ENCODE measurements at places on chromosomes 4 and X. TPM values are rescaled to one million over a fixed set of nuclear protein-coding genes. Genes with fewer than 3 reads are reported as not detected.

MAGEC3 gene
- total RNA-seq, result not detected

MAGEA2 gene
- total RNA-seq, result not detected

GRCh38 chr4:47913330-47913729, 1.1 kb downstream of the NFXL1 start:
- DNase-seq, result no peak

DNA sequence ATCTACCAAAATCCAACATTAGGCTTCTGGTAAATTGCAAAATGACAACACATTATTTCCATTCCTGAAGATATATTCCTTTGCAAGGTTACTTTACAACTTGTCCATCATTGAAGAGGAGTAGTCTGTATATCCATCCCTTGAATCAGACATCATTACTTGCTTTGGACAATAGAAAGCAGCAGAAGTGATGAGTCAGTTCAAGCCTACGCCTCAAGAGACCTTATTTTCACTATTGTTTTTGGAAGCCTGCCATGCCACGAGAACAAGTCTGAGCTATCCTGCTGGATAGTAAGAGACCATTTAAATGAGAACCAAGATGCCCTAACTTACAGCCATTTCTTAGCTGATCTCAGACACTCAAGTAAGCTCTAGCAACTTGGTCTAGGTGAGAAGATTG, 246.0 kb upstream of the HHIP start:
- DNase-seq, result no peak

- DNase-seq, result no peak
These were observed 54.5 kb upstream of the EXOC1L start for GRCh38 chr4:55765070-55765469.

DNA sequence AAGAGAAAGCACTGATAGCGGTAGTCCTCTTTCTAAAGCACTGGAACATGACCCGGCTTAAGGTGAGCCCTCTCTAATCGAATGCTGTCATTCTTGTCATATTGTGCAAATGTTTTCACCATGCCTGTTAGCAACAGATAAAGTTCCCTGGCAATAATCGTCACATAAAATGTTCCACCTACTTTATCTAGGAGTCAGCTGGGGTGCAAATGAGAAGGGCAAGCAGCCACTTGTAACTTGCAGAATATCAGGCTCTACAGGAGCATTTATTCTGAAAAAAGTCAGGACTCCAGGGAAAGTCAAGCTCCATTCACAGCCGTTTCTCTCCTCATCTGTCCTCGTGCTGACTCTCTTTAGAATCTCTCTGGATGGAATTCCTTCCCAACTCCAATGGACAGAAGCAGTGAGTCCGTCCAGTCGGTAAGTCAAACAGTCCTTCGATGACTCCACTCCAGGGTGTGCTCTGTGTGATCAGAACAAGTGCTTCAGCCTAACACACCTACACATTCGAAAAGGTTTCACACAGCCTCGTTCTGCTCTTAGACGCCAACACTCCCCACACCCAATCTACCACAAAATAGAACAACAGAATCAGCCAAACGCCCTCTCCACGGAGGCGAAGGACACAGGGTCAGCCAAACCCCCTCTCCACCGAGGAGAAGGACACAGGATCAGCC, 101.7 kb upstream of the FRG1 start:
- no peak for DNase-seq

DNA sequence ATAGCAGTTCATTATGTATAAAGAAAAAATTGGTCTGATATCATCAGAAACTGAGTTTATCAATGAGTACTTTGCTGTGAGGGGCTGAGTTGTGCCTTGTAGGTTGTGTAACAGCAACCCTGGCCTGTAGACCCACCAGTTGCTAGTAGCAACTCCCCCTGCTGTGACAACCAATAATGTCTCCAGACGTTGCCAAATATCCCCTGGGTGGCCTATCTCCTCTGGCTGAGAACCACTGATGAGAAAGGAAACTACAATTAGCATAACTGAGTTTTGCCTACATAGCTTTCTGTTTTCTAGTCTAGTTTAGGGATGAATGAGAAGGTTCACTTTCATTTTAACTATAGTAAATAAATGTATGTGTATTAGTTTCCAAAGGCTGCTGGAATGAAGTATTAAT, 234.1 kb downstream of the CPE start:
- no peak for DNase-seq

GRCh38 chr4:31416498-31416897, 696.3 kb downstream of the PCDH7 start:
- DNase-seq, result no peak

- peak; percentile 11 for DNase-seq
These were observed 4.5 kb downstream of the DDX60L start for GRCh38 chr4:168475745-168476144.

DNA sequence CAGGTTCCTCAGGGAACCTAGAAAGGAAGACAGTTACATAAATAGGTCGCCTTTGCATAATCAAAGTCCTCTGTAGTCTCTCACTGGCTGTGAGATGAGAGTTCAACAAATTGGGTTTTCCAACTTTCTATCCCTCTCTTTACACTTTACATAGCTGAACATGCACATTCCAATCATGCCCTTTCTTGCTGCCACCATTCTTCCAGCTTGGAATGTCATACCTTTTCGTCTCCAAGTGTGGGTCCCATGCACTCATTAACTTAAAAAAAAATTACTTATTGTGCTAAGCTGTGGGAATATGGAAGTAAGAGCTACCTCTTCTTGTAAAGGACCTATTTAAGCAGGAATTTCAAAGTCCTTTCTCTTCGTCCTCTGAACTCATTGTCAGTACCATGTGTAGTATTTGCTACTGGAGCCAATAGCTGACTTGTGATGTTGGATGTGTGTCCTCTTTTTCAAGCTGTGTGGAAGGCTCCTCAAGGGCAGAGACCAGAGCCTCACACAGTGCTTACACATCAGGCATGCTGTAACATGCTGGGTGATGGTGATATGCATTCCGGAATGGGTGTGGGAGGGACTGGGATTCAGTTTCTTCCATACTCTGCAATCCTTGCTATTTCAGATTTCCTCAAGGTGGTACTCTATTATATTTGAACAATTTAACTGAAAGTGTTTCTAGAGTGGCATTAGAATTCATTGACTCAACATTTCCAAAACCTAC, 7.1 kb downstream of the ENOPH1 start:
- no peak for DNase-seq

- DNase-seq, result no peak
These were observed 636.6 kb downstream of the MID1IP1 start for GRCh38 chrX:39437670-39438441.

- DNase-seq, result no peak
These were observed 159.6 kb upstream of the PJA1 start for GRCh38 chrX:69324851-69325250.

- DNase-seq, result no peak
These were observed 28.5 kb downstream of the SASH3 start for GRCh38 chrX:129808158-129808828.

DNA sequence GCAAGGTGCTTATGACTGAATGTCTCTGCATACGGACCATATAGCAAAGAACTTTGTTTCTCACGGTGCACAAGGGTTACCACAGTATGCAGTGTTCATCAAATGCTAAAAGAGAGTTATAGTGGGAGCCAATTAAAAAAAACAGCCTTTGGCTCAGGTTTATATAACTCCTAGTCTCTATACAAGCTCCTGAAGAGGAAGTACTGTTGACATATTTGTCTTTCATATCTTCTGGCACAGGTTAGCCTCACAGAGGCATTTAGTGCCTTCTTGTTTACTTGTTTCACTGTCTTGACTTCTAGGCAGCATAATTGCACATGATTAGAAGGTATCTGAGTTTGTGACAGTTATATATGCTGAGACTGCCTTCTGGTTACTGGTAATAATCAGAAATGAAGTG, 158.8 kb upstream of the FAM47C start:
- no peak for DNase-seq

- DNase-seq, result no peak
These were observed 35.9 kb downstream of the SLC9A6 start for GRCh38 chrX:136021160-136021559.

GRCh38 chr4:107734120-107734519, 14.1 kb upstream of the PAPSS1 start:
- DNase-seq, result no peak

- DNase-seq, result no peak
These were observed 4.9 kb downstream of the FRAS1 start for GRCh38 chr4:78061939-78062570.

Data from activated T-cell treated with anti-CD3 and anti-CD28 coated beads, Interleukin-2, amount 50 U/mL, for 4 hours (primary cell).